Esophagus mucosa (tissue), 1 donor: ENCODE measurements at places on chromosomes 5 and 9.
A peak's percentile ranks its signal among the peaks of the same experiment; 100 is the strongest.

DNA sequence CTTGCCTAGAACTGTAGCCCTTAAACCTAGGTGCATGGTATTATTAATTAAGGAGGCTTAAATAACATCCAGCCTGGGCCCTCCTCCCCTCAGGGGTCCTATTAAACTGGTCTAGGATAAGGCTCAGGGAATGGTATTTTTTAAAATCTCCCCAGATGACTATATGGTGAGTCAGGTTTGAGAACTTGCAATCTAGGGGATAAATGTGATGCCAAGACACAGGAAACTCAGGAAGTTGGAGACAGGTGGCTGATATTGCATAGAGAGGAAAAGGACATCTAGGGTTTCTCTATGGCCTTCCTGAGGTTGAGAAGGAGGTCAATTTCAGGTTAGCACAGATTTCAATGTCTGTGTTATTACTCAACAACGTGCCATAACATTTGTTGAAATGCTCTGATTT is 581.0 kb downstream of the TLE1 start:
- no peak for ATAC-seq

- ATAC-seq, result no peak
Measured at GRCh38 chr5:94028001-94028400, 286.6 kb upstream of the POU5F2 start.

DNA sequence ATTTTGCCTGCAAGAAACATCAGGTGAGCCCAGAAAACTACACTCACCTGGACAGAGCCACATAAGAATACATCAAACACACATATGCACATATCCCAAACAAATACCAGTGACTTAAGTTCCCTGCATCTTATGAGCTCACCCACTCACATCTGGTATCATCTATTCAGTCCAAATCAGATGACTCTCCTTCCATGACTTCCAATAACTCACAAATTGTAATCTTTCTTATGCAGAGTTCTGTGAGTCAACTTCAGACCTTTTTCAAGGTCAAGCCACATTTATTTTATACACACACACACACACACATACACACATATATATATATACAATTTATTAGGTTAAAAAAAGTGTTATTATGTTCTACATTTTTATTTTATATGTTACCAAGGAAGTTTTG is 1711.9 kb upstream of the CDH9 start:
- ATAC-seq, result no peak

DNA sequence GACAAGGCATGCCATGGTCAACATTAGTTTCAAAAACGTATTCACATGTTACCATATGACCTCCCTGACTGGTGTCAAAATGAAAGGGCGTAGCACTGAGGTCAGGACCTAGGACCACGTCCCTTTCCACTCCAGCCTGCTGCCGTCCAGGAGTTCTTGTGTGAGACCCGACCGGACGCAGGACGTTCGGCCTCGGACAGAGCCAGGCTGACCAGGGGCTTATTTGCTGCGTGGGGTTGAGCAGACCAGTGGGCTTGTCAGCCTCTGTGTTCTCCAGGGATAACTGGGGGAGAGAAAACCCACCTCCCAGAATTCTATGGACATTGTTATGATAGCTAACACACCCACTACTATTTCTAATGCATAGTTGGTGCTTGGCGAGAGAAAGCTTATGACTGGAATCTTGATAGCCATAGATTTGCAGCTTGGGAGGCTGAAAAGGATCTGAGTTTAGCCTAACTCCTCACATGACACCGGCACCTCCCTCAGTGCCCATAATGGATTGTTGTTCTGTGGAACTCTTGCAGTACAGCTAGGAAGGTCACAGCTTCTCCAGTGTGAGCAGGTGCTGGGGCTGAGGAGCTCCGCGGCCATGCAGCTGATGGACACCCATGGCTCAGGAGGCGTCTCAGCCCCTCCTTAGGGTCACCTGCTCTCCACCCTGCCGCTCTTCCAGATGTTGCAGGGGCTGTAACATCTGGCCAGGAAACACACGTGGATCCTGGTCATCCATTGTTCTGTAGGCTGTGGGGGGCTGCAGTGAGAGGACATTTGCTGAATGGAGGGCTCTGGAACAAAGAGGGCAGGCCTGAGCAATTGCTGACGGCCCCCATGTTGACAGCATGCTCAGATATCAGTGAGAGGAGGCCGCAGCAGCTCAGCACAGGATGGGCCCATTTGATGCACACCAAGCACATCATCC is 368.4 kb downstream of the IRX2 start:
- ATAC-seq, result no peak

DNA sequence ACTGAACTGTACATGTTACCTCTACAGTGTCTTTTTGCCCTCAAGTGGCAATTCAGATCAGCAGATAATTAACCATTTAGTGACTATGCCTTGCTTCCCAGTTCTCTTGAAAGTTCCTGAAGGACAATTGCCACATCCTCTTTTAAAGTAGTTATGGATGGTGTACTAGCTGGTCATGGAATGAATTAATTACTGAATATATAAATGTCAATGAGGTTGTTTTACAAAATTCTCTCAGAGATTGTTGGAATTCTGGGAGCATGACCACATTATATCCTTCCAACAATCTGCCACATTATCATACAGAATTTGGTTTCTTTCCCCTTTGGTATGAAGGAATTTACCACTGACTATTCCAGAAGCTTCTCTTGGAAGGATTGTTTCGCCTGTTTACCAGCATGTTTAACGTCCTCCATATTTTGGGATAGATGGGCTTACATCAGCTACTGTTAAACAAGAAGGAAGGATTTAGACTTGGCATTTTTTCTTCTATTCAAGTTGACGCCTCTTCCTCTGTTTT is 176.4 kb downstream of the CD180 start:
- no peak for ATAC-seq

DNA sequence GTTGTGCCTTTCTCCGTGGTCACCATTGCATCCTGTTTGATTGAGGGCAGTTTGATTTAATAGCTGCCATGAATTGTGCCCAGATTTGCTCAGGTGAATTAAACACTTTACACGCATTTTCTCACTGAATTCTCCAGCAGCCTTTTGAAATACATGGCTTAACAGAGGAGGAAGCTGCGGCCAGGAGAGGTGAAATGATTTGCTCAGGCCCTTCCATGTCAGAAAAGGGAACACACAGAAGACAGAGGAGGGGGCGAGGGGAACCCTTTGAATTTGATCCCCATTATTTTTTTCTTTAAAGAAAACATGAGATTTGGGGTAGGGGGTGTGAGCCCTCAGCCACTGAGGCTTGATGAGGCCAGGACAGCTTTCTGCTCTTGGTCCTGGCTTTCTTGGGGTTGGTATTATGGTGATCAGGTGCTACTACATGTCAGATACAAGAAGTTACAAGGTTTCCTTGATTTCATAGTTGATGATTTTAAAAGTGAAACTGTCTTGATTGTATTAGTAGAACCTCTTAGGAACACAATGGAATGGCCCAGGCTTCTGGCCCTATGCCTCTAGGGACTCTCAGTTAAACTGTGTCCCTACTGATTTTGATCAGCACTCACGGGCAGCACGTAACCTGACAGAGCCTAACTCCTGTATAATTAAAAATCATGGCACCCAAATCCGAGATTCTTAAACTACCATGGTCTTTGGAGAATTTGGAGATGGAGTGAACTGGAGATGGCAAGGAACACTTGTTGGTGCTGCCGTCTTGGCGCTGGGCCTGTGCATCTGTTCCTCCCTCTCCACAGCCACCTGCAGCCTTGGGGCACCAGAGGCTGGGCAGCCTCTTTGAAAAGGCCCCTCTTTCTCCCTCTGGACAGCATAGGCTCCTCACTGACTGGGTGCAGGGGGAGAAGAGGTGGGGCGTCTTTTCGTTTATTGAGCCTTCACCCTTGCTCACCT is 107.9 kb downstream of the TRIO start:
- no peak for ATAC-seq

DNA sequence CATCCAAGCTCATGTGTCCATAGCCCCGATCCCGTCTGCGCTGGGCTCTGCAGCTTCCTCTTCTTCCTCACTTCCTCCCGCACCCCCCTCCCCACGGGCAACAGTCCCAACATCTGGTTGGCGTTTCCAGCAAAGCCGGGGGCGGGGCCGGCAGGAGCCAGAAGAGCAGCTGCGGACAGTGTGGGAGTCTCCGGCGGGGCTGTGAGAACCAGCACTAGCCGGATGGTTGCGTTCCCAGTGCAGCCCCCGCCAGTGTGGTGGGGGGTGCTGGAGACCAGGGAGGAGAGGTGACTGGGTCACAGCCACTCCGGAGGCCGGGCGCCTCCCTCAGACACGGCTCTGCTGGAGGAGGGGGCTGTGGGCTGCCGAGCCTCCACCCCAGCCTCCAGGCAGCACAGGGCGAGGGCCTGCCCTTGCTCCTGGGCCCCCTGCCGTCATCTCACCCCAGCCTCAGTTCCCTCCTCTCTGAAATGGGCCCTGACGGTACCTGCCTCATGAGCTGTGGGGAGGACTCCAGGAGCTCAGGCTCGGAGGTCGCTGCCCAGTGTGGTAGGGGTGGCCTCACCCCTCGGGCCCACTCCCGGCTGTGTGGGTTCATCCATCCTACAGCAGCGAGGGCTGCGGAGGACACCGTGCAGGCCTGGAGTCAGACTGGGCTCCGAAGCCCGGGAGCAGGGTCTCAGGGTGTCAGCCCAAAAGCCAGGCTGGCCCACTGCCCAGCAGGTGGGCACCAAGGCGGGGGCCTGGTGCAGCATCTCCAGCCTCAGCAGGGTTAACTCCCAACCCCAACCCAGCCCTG is 41.5 kb upstream of the NOTCH1 start:
- no peak for ATAC-seq

DNA sequence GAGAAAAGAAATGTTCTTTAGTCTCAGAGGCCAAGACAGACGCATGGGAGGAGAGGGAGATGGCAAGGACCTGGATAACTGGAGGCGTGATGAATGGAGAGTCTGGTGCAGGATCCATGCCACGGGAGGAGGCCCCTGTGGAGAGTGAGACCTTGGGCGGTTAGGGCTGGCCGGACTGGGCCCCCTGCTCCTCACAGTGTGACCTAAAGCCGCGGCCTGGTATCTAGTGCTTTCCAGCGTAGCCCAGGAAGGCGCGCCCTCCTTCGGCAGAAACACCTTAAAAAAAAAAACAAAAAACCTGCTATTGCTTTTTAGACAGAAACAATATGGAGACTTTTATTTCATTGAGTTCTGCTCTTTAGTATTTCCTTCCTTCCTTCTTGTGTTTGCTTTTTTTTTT is 33.1 kb downstream of the SCGB3A1 start:
- no peak for ATAC-seq

DNA sequence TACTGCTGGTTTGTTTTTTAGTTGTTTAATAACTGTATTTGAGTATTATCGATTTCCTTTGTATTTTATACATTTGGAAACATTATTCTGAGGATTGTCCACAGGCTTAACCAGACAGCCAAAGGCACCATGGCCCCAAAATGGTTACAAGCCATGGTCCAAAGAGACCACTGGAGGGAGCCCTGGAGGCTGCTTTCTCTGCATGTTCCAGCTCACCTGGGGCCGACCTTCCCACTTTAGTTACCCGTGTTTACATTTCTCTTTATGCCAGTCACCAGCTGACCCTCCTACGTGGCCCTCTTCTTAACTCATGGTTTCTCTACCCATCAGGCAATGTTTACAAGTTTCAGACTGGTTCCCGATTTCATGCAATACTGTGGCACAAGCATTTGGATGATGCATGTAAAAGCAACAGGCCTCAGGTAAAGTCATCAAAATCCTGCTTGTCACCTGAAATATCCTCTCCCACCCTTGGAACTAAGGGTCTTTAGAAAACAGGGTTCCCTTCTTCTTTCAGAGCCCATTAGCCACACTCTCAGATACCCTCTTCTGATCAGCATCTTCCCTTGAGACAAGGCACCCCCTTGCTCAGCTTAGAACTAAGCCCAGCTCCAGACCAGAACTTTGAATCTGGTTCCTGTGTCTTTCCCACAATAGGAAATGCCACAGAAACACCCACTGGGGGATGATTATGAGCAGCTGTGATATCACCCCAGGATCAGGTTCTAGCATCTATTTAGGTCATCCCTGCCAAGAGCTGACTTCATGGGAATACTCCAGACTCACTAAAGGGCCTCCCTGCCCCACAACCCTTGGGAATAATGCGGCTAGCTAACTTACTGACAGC is 49.9 kb upstream of the GARNL3 start:
- peak; percentile 50 for ATAC-seq

- ATAC-seq, result no peak
Measured at GRCh38 chr9:107335331-107335730, 52.3 kb downstream of the RAD23B start.

DNA sequence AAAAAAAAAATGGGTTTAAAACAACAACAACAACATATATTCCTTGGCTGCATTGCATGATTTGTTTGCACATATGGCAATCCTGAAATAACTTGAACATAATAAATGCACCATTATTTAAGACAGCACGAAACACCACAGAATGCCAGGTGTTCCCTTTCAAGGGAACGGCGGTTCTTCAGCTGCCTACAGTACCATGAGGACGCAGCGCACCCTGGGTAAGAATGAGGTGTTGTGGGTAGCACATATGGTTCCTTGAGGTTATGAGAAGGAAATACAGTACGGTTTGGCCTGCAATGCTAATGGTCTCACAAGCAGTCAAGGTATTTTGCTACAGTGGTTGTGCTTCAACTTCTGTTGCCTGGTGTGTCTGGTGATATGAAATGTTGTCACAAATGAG is 174.8 kb downstream of the SLC12A2 start:
- ATAC-seq, result no peak

DNA sequence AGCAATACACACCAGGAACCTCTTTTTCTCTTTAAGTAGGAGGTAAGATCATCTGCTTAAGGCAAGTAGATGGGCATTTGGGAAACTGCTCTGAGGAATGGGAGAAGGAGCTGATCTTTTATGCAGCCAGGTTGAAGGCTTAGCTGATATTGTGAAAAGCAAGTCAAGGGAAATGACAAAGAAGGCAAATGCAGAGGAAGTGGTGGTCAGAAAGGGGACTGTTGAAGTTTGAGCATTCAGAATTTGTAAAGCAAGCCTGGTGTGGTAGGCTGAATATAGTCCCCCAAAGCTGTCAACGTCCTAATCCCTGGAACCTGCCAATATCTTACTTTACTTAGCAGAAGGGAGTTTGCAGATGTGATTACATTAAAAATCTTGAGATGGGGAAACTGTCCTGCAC is 128.9 kb downstream of the ADAMTS12 start:
- ATAC-seq, result no peak

DNA sequence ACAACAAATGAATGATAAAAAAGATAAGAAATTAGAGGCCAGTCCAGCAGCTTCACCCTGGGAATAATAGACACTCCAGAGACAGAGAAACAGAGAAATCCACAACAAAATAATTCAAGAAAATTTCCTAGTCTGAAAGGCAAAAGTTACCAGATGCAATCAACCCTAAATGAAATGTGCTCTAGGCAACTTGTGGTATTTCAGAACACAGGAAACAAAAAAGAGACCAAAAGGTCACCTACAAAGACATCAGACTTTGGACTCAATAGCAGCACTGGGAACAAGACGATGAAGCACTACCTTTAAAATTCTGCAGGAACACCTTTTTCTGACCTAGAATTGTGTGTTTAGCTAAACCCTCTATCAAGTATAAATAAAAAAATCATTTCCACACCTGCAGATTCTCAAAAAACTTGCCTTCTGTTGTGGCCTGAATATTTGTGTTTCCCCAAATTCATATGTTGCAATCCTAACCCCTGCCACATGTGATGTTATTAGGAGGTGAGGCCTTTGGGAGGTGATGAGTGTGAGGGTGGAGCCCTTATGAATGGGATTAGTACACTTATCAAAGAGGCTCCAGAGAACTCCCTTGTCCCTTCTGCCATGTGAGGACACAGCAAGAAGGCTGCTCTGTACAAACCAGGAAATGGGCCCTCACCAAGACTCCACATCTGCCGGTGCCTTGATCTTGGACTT is 5.9 kb upstream of the MAPK9 start:
- ATAC-seq, result no peak
